ENCODE measurements at places on chromosomes 2 and 18. TPM values are rescaled to one million over a fixed set of nuclear protein-coding genes. Genes with fewer than 3 reads are reported as not detected.

VSNL1 gene
- not detected for total RNA-seq

MBOAT2 gene
- 30.7 TPM for total RNA-seq

ACVR1C gene
- 0.40 TPM for total RNA-seq

CD302 gene
- 8.5 TPM for total RNA-seq

GRHL1 gene
- total RNA-seq: 9.3 TPM

SULT1C2 gene
- total RNA-seq: not detected

HOXD3 gene
- total RNA-seq: 3.0 TPM

WDR12 gene
- total RNA-seq: 60.5 TPM

PSMD1 gene
- total RNA-seq: 208 TPM

CAPN14 gene
- total RNA-seq: not detected

LCT gene
- not detected for total RNA-seq

KANSL1L gene
- total RNA-seq: 2.3 TPM

PSD4 gene
- 46.6 TPM for total RNA-seq

COX5B gene
- total RNA-seq: 803 TPM

RAD51AP2 gene
- total RNA-seq: not detected

TMEM182 gene
- total RNA-seq: 6.5 TPM

RNF138 gene
- total RNA-seq: 4.9 TPM

MYO1B gene
- 88.0 TPM for total RNA-seq

SNED1 gene
- total RNA-seq: 0.66 TPM

ESPNL gene
- not detected for total RNA-seq

TANC1 gene
- 18.7 TPM for total RNA-seq

ERBB4 gene
- under 0.01 TPM for total RNA-seq

CNRIP1 gene
- 11.6 TPM for total RNA-seq

FAM110C gene
- 6.8 TPM for total RNA-seq
